ENCODE measurements at places on chromosomes 3 and 15. TPM values are rescaled to one million over a fixed set of nuclear protein-coding genes. Genes with fewer than 3 reads are reported as not detected.

Gene FGD5
- total RNA-seq, result 0.77 TPM

Gene C3orf22
- not detected for total RNA-seq

Gene GNAT1
- not detected for total RNA-seq

Gene GPR87
- total RNA-seq, result not detected

Gene P2RY1
- total RNA-seq, result 0.08 TPM

Gene GRK7
- 0.10 TPM for total RNA-seq

Gene SHC4
- 0.10 TPM for total RNA-seq

Gene CIDEC
- total RNA-seq, result not detected

Gene SLC28A1
- not detected for total RNA-seq

Gene DPPA4
- total RNA-seq, result 0.26 TPM

Gene CLDN1
- total RNA-seq, result 30.9 TPM
